GM23338 (cell line): ENCODE measurements at places on chromosomes 13 and 19.
A peak's percentile ranks its signal among the peaks of the same experiment; 100 is the strongest.

- DNase-seq = no peak
These were observed 64.9 kb upstream of the HTR2A start for GRCh38 chr13:46961719-46962118.

GRCh38 chr13:44876782-44877324, 112.4 kb downstream of the NUFIP1 start:
- DNase-seq = peak; percentile 88

DNA sequence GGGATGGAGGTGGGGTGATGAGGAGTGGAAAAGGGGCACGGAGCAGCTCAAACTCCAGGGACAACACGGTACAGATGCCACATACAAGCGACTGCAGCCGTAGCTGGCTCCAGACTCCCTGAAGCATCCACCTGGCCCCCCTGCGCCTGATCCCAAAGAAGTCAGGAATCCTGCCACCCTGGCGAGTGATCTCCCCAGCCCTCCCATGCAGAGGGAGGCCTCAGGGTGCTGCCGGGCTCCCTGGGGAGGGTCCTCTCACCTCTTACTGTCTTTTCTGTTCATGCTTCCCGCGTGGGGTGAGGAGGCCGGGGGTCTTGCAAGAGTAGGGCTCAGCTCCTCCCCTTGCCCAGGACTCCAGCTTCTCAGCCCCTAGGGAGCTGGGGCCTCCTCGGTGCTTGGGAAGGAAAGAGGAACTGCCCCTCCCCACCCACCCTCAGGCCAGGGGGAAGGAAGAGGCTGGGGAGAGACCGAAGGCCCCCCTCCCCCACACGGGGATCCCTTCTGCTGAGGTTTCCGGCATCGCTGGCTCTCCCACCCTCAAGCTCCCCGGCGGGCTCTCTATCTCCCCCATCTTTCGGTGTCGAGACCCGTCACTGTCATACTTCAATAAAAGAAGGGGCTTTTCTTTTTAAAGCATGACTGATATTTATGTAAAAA, at the start of gene RASGRP4:
Gene RASGRP4, minus strand, starts transcription at position 410 of the 657 bp plus-strand sequence. Its CDS starts 128 bp downstream, at position 282.
- DNase-seq = peak; percentile 75

DNA sequence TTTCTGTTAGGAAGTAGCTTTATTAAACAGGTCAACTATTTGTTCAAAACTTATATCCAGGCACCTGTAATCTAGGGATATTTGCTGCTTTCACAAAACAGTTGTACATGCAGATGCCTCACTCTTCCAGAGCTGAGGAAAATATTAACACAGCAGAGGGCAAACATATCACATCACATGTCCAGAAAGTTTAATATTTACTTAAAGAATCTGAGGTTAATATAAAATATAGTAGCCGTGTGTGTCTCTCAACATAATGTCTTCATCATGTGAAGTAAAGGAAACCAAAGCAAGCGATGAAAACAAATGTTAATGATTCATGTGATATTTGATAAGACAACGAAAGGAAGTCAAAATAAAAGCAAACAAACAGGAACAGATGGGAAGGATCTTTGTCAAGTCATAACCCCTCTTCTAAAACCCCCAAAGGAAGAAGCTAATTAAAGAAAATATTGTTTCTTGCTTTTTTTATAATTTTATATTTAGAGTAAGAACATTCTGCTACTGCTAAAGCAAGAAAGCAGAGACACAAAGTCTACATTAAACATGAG, 418.8 kb downstream of the DACH1 start:
- no peak for DNase-seq

DNA sequence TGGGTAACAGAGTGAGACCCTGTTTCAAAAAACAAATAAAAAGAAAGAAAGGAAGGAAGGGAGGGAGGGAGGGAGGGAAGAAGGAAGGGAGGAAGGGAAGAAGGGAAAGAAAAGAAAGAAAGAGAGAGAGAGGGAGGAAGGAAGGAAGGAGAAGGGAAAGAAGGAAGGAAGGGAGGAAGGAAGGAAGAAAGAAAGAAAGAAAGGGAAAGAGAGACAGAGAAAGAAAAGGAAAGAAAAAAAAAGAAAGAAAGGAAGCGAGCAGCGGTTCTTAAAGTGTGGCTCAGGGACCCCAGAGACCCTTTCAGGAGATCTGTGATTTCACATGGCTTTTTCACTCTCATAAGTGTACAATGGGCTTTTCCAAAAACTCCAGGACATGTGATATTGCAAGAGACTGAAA, 9.9 kb upstream of the CADM4 start:
- DNase-seq = no peak

GRCh38 chr13:23899555-23899954, 2.3 kb upstream of the C1QTNF9B start:
- peak; percentile 49 for DNase-seq

DNA sequence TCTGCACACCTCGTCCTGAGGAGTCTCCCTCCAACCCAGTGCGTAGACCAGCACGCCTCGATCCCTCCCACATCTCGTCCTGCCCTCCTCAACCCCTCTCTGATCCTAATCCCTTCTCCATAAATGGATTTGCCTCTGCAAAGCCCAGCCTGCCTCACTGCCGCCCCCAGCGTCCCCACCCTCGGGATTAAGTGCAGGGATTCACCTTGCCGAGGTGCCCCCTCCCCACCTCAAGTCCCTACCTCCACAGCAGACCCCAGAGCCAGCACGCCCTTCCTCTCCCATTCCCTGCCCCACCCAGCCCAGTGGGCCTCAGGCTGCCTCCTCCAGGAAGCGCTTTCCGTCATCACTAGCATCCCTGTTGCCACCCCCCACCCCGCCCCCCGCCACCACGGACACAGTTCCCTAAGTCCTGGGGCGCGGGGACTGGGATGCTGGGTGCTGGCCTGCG, 4.0 kb downstream of the KLF16 start:
- no peak for DNase-seq

- no peak for DNase-seq
These were observed 37.9 kb downstream of the MLLT1 start for GRCh38 chr19:6241680-6242377.

GRCh38 chr19:55520691-55521292, 16.1 kb downstream of the SBK2 start:
- no peak for DNase-seq

- no peak for DNase-seq
These were observed 32.9 kb downstream of the NAXD start for GRCh38 chr13:110648146-110648819.

DNA sequence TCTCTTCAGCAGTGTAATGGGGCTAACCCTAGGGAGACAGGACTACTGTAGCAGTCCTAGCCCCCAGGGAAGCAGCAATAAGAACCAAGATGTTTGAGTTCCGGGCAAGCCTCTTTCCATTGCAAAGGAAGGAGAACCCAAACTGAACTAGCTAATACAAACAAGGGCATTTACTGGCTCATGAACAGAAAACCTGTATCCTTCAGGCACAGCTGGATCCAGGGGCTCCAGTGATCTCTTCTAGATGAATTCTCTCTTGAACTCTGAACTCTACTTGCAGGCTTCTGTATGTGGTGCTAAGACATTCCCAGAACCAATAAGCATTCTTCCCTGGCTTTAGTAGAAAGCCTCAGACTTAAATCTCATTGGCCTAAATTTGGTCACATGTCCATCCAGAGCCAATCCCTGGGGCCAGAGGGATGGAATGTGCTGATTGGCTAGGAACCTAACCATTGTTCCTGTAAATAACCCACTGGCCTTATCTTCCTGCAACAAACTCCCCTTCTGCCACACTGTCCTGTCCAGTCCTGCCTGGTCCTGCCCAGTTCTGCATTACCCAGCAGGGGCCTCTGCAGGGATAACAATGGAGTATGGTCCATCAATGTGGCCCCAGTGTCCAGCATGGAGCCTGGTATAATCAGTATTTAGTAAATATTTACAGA, 3.9 kb upstream of the PODNL1 start:
- no peak for DNase-seq
